ENCODE measurements at places on chromosomes 4 and X.

DNA sequence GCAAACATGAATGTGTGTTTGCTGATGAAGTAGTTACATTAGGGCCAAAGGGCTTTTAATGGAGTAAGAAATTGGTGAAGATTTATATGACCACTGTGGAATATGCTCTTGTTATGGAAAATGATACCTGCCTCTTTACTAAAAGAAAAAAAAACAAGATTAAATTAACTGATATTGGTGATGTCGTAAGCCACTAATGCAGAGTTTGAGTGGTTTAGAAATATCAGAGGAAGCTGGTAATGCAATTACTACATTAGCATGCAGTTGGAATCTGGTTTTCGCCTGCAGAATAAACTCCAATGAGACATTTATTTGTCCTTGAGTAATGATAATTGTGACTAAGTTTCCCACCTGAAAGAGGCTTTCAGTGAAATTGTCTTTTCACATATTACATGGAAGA lies 597.9 kb downstream of the GALNTL6 start:
- DNase-seq: no peak

- no peak for DNase-seq
These were observed 31.1 kb downstream of the TAPT1 start for GRCh38 chr4:16195209-16195608.

- DNase-seq: no peak
These were observed 365.4 kb downstream of the PDHA2 start for GRCh38 chr4:96205143-96205936.

DNA sequence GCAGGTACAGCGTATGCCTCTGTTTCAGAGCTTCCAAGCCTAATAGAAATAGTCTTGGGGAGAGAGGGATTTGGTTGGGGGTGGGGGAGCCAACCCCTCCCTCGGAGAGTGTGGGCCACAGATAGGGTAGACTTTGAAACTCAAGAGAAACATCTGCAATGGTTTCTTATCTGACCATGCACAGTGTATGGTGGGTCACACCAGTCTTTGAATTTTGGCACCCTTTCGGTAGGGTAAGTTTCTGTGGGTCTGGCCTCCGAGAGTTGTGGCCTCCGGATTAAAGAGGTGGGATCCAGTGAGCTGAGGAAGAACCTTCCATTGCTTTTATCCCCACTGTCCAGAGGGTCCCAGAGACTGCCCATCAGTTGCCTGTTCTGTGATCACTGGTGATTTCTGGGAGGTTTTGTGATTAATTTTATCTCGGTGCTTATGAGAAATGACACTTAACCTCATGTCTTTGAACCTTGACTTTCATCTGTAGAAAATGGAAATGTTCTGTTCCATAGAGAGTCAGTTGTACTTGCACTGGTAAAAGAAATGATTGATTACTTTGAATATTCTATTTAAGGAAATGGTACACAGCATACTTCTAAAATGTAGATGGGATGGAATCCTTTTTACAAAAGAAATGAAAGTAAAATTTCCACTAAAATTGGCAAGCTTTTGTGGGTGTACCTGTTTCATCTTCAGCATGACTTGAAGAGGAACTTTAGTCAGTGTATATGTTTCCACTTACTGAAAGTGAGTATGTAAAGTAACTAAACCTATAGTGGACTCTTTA lies 62.7 kb downstream of the TMEM131L start:
- no peak for DNase-seq

DNA sequence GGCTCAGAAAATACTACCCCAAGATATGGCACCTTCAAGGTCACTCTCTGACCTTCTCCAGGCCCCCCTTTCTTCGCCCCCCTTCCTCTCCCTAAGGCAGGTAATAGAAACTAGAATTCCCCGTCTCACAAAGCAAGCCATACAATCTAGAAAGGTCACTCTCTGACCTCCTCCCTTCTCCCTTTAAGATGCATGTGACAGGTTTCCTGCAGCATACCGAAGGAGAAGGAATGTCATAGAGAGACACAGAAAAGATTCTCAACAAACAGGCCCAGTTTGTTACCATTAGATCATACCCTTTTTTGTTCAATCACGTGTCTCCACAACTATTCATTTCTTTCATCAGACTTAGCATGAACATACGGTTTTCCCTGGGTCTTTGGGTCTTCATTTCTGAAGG lies 51.2 kb upstream of the RBMXL3 start:
- no peak for DNase-seq

DNA sequence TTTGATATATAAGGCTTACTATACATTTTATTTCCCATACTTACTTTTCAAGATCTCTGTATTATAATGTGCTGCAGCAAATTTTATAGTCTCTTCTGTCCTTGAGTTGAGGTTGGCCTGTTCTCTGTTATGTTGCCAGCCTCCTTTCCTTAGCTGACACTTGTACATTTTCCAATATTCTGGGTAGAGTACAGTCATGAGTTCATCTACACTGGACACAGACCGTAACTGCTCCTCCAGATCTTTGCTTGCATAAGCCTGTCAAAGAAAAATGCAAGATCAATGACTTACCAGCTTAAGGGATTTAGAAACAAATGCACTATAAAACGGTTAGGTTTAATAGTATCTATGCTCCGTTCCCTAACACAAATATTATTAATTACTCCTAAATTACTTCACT lies 63.2 kb downstream of the VEGFC start:
- no peak for DNase-seq

GRCh38 chr4:150799207-150799606 lies 215.9 kb downstream of the LRBA start:
- no peak for DNase-seq

DNA sequence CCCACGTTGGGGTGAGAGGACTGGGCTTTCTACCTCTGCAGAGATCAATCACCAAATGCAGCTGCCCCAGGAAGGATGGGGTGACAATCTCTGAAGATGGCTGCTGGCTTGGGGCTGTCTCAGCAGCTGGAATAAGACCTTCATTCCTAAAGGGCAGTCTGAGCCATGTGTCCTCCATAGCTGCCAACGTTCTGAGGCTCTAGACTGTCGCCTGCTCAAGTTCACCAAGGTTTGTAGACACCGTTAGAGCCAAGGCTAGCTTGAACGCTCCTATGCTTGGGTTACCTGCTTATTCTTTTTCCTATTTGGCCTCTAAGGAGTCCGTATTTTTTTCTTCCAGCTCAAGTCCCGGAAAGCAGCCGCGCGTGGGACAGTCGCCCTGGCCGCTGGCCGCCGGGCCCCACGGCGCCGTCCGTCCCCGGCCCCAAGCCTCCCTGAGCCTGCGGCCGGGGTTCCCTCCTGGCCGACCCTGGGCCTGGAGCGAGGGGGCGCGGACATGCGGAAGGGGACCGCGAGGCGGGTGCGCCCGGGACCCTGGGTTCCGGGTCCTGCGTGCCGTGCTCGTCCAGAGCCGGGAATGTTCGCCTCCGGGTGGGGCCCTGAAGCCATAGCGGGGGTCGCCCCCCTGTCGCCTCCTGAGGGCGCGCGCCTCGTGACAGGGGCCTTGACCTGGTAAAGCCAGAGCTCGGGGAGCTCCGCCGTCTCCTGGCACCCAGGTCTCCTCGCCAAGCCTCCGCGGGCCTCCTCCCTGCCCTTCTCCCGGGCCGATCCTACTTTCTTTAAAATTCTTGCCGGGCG lies 23.3 kb downstream of the MRFAP1 start:
- DNase-seq: no peak

DNA sequence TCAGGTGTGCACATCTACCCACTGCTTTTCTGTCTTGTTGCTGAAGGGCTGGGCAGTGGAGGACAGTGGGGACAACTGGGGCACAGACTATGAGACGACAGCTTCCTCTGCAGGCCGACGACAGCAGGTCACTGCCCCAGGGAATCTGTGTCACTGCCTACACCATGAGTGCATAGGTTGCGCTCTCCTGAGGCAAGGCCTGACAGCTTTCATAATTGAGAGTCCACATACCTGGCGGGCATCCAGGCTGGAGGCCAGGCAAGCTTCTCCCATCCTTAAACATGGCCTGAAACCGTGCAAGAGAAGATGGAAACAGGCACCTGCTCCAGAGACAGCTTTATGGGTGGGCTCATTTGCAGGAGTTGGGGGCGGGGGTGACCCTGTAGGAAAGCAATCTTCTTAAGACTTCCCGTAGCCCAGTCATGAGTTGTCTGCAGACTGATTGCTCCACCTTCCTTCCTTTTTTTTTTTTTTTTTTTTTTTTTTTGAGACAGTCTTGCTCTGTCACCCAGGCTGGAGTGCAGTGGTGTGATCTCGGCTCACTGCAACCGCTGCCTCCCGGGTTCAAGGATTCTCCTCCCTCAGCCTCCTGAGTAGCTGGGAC lies 2.9 kb downstream of the ANOS1 start:
- DNase-seq: no peak

GRCh38 chr4:499567-499966 lies 557 bp downstream of the PIGG start:
- DNase-seq: no peak

- DNase-seq: no peak
These were observed 61.7 kb upstream of the DDX60 start for GRCh38 chr4:168380290-168380689.

DNA sequence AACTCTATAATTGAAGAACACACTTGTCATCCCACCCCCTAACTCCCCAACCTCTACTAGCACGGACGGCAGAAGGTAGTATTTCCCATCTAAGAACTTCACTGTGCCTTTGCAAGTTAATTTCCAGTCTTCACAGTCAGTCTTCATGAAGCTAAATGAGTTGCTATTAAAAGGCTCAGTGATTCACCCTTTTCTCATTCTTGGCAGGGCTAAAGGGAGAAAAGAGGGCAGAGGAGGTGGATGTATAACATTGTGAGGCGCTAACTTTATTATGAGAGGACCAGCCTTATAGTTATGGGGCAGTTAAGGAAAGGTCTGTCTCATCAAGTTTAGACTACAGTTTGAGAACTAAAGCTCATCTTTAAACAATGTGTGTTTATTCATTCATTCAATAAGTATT lies 161.0 kb upstream of the S100G start:
- DNase-seq: no peak

DNA sequence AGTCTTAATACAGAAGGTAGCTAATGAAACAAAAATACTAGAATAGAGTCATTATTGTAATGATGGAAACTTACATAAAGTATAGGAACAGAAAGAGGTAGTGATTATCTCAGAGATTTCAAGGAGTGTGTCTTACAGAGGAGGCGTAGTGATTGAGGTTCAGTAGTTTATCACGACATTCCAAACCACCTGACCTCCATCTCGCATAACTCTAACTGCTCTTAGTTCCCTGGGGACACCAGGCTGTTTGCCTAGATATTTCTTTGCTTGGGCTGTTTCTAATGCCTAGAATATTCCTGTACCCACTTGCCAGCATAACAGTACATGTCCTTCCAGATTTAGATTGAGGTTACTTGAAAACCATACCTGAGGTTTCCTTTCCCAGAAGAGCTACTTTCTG lies 29.1 kb downstream of the STAG2 start:
- no peak for DNase-seq

DNA sequence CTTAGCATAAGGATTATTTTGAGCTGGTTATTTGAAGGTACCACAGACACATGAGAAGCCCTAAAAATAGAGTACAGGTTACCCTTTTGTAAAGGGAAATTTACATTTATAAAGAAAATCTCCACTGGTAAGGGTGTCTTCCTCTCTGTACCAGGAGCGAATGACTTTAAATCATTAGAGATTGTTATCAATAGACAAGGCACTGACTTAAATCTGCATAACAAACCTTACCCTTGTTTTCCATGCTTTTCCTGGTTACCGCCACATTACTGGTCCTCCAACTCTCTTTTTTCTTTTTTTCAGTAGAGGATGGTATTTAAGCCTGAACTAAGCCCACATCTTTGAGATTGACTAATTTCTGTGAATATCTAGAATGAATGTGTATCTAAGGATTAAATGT lies 129.8 kb downstream of the SLC7A11 start:
- DNase-seq: no peak

DNA sequence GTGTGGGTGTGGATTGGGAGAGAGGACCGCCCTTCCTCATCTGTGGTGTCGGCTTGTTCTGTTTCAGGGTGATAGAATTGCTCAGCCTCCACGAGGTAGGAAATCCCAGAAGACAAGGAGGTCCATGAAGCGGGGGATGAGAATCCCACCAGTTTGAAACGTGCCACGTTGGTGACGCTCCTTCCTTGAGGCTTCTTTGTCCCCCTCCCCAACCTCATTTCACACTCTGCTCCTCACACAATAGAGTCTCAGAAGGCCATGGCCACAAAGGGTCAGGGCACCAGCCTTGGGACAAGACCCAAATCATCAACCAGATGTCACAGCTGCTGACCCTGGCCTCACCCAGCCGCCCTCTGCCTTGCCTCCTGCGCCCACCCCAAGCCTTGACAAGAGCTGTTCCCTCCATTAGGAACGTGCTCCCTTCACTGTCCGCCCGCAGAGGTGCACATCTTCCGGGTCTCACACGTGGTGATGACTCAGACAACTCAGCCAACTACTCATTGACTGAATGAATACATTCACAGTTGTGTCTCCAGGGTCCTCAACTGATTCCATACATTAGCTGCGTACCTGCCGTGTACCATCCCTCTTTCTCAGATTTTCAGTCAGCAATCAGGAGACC lies 18.3 kb downstream of the BLOC1S4 start:
- no peak for DNase-seq

GRCh38 chr4:143438710-143439109 lies 74.8 kb upstream of the SMARCA5 start:
- DNase-seq: no peak

- no peak for DNase-seq
These were observed 85.3 kb upstream of the MAML3 start for GRCh38 chr4:140239311-140239710.

DNA sequence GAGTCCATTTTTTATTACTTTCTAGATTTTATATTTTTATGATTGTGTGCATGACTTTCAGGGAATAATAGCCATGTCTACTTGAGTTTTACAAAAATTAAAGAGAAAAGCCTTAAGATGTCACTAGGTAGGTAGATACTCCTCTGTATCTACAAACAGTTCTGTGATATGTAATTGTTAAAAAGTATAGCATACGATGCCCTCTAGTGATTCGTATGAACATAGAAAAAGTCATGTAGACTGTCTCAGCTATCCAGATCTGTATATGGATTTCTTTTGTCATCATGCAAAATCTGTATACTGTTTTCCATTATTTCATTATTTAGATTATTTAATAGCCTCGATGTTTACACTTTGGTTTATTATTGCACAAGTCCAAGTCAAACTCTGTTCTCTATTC lies 856.6 kb downstream of the CENPC start:
- no peak for DNase-seq

GRCh38 chrX:133607419-133608348 lies 192.4 kb upstream of the GPC4 start:
- DNase-seq: no peak

- DNase-seq: no peak
These were observed 222.5 kb downstream of the RAB28 start for GRCh38 chr4:13261486-13262257.

DNA sequence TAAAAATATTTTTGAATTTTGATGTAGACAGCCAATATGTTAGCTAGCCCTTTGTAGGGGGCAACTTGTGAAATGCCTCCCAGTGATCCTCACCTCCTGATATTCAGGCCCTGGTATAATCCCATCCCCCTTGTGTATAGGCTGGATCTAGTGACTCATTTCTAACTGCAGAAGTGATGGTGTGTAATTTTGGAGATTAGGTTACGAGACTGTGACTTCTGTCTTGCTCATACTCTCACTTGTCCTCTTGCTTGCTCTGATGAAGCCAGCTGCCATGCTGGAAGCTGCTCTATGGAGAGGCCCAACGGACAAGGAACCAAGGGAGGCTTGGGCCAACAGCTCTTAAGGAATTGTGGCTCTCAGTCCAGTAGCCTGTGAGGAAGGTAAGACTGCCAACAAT lies 61.7 kb downstream of the GPR82 start:
- no peak for DNase-seq

Data from CD4-positive, alpha-beta T cell treated with Interferon gamma for 1 hour (primary cell).